ENCODE measurements at places on chromosomes 1 and 21.

DNA sequence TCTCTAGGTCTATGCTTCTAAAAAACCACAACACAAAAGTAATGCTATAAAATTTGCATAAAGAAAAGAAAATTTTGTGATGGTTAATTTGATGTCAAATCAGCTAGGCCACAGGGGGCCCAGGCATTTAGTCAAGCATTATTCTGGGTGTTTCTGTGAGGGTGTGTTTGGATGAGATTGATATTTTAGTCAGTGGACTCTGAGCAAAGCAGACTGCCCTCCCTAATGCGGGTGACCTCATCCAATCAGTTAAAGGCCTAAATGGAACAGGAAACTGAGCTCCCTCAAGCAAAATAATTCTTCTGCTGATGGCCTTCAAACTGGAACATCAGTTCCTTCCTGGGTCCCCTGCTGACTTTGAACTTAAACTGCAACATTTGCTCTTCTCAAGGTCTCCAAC lies 358.0 kb downstream of the DSCAM start:
- DNase-seq, result no peak

GRCh38 chr1:24540906-24541710 lies 14.8 kb upstream of the NCMAP start:
- DNase-seq, result peak; percentile 65

GRCh38 chr1:203082571-203083462 lies 3.0 kb downstream of the MYOG start:
- DNase-seq, result no peak

DNA sequence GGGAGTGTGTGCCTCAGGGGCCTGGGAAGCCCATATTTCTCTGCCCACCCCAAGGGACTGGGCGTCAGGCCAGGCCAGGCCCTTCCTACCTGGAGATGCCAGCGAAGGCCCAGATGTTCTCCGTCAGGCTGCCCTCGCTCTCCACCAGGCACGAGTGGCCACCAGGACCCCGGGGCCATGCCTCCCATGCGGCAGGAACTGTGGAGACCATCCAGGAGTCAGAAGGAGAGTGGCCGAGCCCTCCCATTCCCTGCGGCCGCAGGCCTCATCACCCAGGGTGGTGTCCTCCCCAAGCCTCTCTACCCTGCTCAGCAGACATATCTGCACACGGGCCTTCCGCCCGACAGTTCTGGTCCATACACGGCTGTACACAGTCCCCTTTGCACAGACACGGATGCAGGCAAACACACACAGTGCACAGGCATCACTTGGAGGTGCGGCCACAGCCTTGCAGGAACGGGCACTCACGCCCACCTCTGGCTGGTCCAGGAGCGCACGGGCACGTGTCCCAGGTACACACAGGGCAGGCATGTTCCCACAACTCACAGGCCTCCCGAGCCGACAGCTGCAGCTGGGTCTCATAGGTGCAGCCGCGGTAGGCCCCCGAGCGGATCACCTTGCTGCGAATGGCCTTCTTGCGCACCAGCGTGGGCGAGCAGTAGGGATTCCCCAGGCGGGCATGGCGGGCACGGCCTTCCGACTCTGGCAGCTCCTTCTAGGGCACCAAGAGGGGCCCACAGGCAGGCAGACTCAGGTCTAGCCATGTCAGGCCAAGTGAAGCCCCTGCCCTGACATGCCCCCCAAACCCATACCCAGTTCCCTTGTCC lies 5.9 kb upstream of the KIF17 start:
- DNase-seq, result no peak

DNA sequence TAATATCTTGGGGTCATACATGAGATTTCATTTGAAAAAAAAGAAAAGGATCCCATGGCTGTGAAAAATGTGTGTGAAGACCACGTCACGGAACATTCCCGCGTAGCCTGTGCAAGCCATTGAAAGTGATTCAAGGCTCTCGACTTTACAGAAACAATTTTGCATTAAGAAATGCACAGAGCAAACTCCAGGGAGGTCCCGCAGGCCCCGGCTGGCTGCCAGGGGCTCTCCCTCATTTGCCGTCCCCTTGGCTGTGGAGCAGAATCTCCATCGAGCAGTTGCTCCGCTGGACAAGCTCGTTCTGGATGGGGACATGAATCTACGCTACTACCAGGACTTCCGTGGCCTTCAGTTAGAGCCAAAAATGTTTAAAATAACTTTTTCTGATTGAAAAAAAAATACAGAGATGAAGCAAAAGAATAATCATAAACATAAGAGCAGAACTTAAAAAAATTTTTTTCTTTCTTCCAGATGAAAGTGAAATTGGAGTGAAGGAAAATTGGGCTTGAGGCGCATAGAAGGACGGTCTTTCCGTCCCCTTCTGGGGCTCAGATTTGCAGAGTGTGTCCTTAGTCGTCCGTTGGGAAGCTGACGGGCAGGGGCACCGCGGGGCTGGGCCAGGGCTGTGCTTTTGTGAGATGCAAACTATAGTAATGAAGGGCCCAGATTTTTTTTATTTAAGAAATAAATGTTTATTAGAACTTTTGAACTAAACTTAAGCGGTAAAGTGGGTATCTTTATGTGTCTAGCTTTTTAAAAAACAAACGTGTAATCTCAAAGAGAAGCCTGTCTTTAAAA lies 68.1 kb upstream of the ARHGEF16 start:
- no peak for DNase-seq

Data from fibroblast of pulmonary artery (primary cell).